ENCODE measurements at places on chromosomes 4 and X.
A peak's percentile ranks its signal among the peaks of the same experiment; 100 is the strongest.

GRCh38 chr4:151484396-151485102, 75.6 kb downstream of the FHIP1A start:
- DNase-seq: no peak

DNA sequence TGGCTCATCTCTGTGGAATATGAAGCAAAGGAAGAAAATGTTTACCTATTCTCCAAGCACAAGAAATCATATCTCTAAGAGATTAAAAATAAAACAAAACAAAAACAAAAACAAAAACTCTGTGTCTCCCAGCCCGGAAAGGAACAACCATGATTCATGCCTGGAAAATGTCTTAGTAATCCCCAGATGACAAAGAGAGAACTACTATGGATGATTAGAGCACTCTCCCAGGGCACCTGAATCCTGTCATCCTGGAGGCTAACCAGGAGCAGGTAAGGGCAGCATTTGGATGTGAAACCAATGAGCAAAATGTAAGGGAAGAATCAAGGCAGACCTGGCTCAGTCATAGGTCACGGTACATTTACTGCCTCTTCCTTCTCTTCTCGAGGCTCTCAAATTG, 1.7 kb upstream of the AKAP4 start:
- no peak for DNase-seq

GRCh38 chr4:55754754-55755350, 64.7 kb upstream of the EXOC1L start:
- no peak for DNase-seq

GRCh38 chrX:42783451-42783850, 5.5 kb upstream of the PPP1R2C start:
- DNase-seq: no peak

DNA sequence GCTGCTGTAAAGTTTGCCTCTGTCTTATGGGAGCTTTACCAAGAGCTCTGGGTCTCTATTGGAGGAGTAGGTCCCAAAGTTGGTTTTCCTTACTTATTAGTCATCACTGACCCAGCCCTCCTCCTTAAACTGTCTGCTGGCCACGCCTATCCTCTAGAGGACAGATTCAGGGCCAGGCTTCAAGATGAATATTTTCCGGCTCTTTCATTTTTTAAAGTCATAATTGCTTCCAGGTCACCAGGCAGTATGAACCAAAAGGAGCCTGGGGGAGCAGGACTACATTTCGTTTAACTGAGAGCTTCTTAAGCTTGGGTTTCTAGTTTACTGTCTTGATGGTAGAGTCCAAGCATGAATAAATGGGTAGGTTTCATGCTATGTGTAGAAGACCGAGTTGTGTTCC, 13.7 kb downstream of the BCORL1 start:
- no peak for DNase-seq

- DNase-seq: no peak
These were observed 33.0 kb downstream of the NAT8L start for GRCh38 chr4:2091990-2092668.

DNA sequence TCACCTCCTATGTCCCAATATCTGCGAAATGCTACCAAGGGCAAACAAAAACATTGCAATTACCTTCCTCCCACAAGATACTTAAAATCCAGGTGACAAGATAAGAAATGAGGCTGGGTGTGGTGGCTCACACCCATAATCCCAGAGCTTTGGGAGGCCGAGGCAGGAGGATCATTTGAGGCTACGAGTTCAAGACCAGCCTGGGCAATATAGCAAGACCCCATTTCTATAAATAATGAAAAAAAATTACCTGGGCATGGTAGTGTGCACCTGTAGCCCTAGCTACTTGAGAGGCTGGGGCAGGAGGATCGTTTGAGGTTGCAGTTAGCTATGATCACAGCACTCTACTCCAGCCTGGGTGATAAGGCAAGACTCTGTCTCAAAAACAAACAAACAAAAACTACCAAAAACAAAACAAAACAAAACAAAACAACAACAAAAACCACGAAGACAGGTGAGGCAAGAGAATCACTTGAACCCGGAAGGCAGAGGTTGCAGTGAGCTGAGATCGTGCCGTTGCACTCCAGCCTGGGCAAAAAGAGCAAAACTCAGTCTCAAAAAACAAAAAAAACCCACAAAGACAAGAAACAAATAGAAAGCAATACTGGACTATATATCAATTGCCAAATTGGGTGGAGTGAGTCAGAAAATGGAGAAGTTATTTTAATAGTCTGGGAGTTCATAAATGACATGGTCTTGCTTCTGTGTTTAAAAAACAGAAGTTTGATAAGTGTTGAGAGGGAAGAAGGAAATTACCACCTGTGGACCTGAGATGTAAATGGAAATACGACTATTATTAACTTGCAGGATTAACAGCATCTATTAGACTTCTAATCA, 176.5 kb downstream of the FBXW7 start:
- no peak for DNase-seq

DNA sequence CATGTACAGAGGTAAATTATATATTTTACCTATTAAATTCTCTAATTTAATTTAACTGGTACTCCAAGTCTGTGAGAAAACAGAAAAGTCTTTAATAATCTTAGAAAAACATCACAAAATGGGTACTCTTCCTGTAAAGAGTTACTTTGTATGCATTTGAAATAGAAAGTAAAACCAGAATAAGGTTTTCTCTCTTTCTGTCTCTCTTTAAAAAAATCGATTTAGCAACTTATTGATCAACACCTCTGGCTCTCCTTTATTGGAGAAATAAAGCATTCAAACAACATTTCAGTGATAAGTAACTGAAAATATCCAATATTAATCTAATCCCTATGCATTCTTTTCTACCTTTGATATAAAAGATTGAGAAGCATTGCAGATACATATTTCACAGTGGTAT, 27.4 kb downstream of the ATOH1 start:
- no peak for DNase-seq

- DNase-seq: peak; percentile 85
These were observed 48.5 kb downstream of the PRPS1 start for GRCh38 chrX:107676559-107677378.

- peak; percentile 41 for DNase-seq
These were observed 168.1 kb downstream of the GLRA2 start for GRCh38 chrX:14697451-14697850.

DNA sequence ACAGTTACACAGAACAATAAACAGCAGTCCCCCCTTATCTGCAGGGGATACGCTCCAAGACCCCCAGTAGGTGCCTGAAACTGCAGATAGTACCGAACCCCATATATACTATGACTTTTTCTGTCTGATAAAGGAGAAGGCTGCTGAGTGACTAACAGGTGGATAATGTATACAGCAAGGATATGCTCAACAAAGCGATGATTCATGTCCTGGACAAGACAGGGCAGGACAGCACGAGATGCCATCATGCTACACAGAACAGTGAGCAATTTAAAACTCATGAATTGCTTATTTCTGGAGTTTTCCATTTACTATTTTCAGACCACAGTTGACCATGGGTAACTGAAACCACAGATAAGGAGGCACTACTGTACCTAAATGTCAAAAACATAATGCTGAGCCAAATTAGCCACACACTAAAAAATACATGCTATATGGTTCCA, 76.1 kb downstream of the MANBA start:
- no peak for DNase-seq

DNA sequence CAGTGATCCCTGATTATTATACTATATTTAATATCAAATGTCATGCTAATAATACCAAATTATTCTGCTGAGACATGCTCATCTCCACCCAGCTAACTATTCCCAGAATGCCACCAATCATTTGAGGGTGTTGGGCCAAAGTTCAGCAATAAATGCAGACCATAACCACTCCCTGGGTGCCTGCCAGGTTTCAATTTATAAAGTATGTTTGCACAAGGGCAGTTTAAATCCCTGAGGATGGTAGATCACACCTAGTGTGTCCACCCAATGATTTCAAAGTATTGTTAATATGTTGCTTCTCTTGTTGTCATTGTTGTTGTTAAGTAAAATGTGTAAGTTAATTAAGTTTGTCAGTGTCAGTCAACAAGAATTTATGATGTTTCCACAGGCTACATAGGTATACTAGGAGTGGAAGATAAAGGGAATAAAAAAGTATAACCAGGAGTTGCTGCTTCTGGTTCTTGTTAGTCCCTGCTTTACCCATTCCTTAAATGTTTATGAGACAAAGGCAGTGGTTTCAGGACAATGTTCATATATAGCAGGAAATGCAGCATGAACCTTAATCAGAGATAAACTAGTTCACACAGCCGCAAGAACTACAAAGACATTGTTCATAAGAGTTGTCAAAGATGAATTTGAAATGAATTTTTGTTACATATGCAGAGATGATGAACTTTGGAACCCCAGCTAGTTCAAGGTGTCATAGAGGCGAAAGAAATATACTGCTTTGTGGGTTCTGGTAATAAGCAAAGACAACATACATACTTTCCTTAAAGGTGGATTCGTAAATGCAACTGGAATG, 25.5 kb downstream of the HPGD start:
- no peak for DNase-seq

DNA sequence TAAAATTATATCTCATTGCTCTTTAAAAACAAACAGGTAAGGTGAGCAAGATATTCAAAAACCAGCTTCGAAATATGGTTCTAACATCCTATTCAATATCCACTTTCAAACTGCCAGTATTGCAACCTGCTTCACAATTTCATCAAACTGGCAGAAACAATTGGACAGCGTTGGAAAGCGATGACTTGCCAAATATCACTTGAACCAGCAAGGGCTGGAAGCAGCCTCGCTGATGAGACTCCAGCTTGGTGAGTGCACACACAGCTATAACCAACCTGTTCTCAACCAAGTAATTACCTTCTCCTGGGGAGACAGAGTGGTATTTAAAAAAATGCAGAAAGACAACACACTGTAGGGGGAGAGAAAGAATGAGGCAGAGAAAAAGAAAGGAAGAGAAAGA, 155.8 kb upstream of the RAI2 start:
- DNase-seq: no peak

DNA sequence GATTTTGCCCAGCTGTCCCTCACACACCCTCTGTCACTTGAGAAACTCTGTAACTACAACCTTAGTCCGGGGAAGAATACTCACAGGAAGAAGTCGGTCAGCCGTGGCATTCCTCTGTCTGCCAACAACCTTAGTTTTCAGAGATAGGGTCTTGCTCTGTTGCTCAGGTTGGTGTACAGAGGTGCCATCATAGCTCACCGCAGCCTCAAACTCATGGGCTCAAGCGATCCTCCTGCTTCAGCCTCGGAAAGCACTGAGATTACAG, 12.2 kb upstream of the SPCS3 start:
- DNase-seq: no peak

GRCh38 chr4:47801481-47802002, 36.3 kb downstream of the CORIN start:
- DNase-seq: no peak

DNA sequence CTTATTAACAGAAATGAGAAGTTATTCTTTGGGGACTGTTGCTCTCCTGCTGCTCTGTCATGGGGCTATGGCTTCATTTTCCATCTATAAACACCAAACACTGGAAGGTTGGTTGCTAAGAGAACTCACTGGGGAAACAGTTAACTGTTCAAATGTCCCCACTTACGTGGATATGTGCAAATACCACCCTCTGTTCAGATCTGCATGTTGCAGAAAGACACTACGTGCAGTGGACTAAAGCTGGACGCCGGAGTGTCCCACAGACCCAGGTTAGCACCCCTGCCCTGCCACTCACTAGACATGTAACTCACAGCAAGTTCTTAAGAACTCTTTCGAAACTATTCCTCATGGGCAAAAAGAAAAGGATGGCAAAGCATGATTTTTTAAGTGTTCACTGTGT, 62.1 kb downstream of the SORBS2 start:
- no peak for DNase-seq

GRCh38 chrX:106692425-106693065, 34.0 kb upstream of the RNF128 start:
- DNase-seq: no peak

DNA sequence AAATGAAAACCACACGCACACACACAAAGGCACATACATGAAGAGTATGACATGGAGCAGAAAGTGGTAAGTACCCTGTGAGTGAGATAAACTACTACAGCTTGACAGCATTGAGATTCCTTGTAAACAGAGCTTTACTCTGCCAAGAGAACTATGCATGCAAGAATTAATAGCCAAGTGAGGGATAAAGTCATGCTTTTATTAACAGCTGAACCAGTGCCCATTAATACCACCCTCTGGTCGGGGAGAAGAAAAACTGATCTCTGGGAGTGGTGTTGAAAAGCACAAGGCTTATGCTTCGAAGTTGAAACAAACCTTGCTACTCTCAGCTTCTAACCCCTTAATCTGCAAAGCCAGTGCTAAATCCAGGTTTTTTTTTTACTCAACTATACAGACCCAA, 95.9 kb upstream of the C1QTNF7 start:
- no peak for DNase-seq

- no peak for DNase-seq
These were observed 303.1 kb downstream of the IQCM start for GRCh38 chr4:149512501-149512900.

DNA sequence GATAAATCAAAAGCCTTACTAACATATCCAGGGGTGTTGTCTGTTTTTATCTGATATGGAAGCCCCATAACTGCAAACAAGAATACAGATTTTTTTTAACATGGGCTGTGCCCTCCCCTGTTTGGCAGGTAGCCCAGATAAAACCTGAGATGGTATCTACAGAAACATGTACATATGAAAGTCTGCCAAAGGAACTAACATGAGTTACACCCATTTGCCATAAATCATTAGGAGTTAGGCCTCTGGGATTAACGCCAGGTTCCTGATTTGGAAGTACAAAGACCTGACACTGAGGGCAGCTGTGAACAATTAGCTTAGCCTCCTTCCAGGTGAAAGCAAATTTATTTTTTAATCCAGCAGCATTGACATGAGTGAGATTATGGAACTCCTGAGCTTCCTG, 264.3 kb downstream of the TECRL start:
- no peak for DNase-seq

- DNase-seq: no peak
These were observed 73.9 kb downstream of the HTRA3 start for GRCh38 chr4:8343262-8343966.

DNA sequence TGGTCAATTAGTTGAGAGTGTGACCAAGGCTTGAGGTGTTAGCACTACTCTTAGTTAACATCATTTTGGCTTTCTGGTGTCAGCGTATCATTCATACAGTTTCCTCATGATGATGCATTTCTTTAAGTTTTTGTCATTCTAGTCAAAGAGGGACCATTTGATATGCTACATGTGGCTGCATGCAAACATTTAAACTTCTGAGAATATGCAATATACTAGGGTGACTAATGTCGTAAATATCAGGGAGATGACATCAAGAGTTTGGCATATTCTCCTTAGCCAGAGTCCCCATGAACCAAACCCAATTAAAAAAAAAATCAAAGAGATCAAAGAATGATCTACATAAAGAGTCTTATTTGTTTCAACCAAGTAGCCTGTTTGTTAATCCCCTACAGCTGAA, 537.4 kb upstream of the PCDH7 start:
- DNase-seq: no peak

DNA sequence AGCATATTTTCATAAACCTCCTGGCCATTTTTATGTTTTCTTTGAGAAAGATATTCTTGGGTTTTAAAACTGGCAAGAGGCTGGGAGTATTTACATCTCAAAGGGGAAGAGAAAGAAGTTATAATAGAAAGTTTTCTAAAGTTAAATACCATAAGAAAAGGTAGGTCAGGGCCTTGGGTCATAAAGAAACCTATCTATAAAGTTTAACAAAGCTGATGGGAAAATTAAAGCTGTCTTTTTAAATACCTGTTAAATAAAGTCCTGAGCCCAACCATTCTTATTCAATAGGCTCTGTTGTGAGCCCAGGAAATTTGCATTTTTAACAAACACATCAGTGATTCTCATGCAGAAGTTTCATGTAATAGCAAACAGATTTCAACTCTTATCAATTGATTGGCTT, 451.8 kb upstream of the INTU start:
- DNase-seq: no peak

Data from NCI-H460 (cell line).